ENCODE measurements at places on chromosomes 7 and 10. TPM values are rescaled to one million over a fixed set of nuclear protein-coding genes. Genes with fewer than 3 reads are reported as not detected.

Gene FHIP2A
- 25.7 TPM for total RNA-seq

Gene DNA2
- total RNA-seq: 5.6 TPM

Gene IFIT3
- total RNA-seq: 23.6 TPM

Gene COL26A1
- total RNA-seq: not detected

Gene SPDYE11
- total RNA-seq: not detected

Gene NEUROD6
- total RNA-seq: not detected

Gene VOPP1
- total RNA-seq: 44.9 TPM

Gene HOXA4
- total RNA-seq: 0.51 TPM

Gene SRPK2
- total RNA-seq: 61.8 TPM

Gene PRLHR
- total RNA-seq: not detected

Data from fibroblast of lung (primary cell).